ENCODE measurements at places on chromosomes 1 and 21.

GRCh38 chr1:178344513-178345091, 152.2 kb downstream of the CLEC20A start:
- DNase-seq, result peak; percentile 71

- DNase-seq, result no peak
Measured at GRCh38 chr1:38284953-38285352, 238.4 kb upstream of the POU3F1 start.

DNA sequence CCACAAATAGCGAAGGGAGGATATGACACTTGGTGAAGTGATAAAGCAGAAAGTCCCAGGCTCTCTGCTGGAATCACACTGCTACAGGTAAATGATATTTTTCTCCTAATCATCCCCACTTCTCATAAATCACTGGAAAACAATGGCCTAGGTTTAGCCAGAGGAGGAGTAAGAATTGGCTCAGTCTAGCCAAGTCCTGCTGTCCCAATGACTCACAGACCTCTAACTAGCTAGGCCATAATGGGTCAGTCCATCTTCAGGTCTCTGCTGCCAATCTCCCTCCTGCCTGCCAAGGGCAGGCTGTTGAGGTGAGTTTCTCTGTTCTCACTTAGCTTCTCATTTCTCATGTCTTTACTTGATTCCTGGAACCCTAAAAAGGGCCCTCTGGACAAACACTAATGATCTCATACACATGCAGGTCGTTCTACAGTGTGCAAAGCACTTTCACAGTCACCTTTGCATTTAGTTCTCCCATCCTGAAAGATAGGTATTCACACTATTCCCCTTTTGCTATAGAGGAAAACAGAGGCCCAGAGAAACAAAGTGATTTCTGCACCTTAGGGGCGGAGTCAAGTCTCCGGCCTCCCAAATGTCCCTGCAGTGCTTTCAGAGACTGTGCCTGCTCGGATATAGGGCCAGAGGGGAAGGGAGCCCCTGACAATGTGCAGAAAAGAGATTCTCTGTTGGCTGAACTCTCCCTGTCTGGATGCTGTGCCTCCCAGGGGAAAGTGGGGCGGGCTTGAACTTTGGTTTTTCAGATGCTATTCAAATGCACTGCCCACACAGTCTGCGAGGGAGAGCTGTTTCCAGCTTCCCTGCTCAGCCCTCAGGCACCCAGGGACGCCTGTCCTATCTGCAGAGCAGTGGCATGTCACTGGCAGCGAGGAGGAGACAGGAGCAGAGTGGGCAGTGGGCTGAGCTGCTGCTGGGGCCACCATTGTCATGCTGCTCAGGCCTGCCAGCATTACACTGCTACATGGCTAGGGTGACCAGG, 3.9 kb upstream of the CDK18 start:
- no peak for DNase-seq

DNA sequence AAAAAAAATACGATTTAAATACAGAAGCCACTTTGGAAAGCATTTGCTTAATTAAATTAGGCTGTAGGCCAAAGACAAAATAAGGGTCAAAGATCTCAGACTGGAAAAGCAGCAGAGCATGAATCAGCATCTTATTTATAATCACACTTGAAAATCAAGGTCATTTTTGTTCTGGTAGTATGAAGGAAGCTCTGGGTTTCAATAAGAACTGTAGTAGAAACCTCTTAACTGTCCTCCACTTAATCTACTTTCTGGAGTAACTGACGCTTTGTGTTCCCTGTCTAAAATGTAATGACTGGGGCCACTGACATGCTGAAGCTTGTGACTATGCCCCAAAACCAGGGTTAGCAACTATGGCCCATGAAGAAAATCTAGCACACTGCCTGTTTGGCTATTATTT, 450.7 kb upstream of the ZP4 start:
- DNase-seq, result no peak

GRCh38 chr1:90510143-90510542, 207.0 kb downstream of the BARHL2 start:
- DNase-seq, result no peak

GRCh38 chr1:246659594-246660140, 64.5 kb upstream of the SCCPDH start:
- no peak for DNase-seq

GRCh38 chr1:180269645-180270529, 39.8 kb downstream of the LHX4 start:
- DNase-seq, result no peak

DNA sequence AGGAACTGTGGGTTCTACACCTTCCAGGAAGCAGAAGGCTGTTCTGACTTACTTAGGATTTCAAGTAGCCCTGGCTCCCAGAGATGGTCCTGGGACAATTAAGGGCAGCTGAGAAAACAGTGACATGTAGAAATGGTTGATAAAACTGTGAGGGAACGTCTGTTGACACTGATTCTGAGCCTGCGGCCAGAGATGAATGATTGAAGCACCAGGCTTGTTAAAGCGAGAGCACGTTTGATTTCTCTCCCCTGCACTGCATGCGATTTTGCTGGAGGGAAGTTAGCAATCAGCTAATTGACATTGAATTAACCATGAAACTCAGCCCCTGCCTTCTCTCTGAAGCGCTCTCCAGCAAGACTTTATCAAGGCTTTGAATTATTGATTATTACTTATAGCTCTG, 29.9 kb upstream of the POU3F1 start:
- DNase-seq, result no peak

GRCh38 chr1:194184974-194185373, 998.6 kb upstream of the B3GALT2 start:
- no peak for DNase-seq

- DNase-seq, result no peak
Measured at GRCh38 chr1:155912056-155912536, 947 bp upstream of the RIT1 start.

- DNase-seq, result no peak
Measured at GRCh38 chr1:230441183-230442029, 15.3 kb upstream of the PGBD5 start.

- DNase-seq, result no peak
Measured at GRCh38 chr1:14259191-14259757, 339.2 kb upstream of the KAZN start.

DNA sequence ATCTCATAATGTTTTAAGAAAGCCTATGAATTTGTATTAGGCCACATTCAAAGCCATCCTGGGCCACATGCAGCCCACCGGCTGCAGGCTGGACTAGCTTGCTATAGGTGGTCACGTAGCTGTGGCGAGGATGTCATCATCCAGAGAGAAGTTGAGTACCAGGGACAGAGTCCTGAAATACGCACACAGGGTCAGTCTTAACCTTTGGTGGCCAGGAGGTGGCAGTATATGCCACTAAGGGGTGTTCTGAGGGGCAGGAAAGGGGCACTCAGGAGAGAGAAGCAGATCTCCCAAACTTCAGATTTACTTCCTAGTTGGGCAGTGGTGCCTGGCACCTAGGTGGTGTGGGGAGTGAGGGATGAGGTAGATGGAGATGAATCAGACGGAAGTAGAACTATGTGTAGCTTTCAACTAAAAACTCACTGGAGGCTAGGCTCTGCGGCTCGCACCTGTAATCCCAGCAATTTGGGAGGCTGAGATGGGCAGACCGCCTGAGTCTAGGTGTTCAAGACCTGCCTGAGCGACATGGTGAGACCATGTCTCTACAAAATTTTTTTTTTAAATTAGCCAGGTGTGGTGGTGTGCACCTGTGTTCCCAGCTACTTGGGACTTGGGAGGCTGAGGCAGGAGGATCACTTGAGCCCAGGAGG, 16.3 kb upstream of the CDK18 start:
- peak; percentile 84 for DNase-seq

GRCh38 chr21:16046656-16047330, 317.0 kb downstream of the USP25 start:
- no peak for DNase-seq

GRCh38 chr1:6652986-6653385, 28.3 kb downstream of the THAP3 start:
- DNase-seq, result no peak

DNA sequence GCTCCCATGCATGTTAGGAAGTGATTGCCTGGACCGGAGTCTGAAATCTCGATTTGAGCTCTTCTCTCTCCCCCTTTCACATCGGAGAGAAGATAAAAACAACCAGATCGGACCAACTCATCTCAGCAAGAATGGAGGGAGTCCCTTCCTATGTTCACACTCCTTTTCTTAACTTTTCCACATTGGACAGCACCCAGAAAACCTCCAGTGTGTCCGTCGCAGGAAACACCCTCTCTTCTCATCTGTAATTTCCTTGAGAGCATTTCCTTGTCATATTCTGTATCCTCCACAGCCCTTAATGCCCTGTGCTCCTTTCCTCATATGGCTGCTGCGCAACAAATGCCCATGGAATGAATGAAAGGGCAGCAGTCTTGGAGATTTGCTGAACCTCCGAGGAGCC, 1.5 kb upstream of the TDRD10 start:
- DNase-seq, result no peak

DNA sequence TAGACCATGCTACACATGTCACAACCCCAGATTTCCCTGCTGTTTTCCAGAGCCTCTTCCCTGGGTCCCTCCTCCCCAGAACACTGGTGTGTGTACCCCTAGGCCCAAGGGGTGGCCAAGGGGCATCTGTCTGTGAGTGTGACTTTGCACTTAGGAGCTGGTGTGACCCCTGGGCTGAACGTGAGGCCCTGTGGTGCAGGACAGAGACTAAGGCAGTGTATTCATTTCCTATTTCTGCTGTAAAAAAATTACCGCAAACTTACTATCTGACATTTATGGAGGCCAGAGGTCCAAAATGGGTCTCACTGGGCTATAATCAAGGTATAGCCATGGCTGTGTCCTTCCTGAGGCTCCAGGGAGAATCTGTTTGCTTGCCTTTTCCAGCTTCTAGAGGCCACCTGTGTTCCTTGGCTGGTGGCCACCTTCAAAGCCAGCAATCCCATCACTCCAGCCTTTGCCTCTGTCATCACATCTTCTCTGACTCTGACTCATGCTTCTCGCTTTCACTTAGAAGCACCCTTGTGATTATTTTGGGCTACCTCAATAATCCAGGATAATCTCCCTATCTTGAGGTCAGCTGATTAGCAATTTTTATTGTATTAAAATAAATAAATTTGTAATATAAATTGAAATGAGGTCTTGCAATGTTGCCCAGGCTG, 24.0 kb upstream of the ELOA start:
- DNase-seq, result no peak

DNA sequence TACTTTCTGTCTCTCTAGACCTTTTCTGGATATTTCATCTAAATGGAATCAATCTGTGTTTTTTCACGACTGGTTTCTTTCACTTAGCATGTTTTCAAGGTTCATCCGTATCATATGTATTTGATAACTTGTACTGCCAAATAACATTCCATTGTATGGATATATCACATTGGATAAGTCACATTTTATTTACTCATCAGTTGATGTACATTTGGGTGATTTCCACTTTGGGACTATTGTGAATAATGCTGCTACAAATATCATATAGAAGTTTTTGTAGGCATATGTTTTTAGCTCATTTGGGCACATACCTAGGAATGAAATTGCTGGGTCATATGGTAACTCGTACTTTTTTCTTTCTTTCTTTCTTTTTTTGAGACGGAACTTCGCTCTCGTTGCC, 6.7 kb downstream of the HMGN2 start:
- DNase-seq, result no peak

GRCh38 chr1:205451202-205451601, 4.6 kb downstream of the BLACAT1 start:
- peak; percentile 69 for DNase-seq

DNA sequence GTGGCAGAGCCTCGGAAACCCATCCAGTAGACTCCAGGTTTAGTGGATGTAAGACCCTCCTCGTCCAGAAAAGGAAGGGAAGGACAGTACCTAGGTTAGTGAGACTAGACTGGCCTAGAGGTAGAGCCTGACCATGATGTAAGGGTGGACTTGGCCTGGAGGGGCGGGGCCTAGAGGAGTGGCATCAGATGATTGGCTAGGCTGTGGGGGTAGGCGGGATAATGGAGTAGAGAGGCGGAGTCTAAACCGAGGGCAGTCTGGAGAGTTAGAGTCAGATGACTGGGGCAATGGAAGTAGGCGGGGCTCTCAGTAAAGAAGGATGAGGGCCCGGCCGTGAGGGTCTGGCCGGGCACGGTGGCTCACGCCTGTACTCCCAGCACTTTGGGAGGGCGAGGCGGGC, 70.1 kb downstream of the EPHB2 start:
- DNase-seq, result peak; percentile 84

DNA sequence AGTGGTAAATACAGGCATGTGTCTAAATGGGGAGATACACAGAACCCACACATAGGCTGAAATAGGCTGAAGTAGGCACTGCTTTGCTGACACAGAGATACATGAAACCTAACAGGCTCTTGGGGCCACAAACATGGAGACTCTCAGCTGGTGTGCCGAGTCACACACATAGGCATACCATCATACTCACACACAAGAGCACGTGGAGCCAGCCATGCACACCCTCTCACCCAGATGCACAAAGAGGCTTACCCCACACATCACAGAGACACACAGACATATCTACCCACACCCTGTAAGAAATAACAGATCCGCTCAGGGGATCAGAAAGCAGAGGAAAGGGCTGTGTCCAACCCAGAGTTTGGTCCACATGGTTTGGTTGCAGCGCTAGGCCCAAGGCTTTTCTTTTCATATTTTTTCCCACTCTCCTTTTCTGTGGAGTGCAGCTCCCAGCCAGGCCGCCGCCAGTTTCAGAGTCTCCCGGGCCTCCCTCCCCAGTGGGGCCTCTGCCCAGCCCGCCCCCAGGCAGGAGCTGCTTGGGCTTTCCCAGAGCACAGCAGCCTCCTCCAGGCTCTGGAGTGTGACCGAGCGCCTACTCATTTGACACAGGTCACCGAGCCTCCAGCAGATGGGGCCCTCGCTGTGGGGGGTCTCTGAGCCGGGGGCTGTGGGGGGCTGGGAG, 3.9 kb upstream of the POU3F1 start:
- DNase-seq, result peak; percentile 91

- no peak for DNase-seq
Measured at GRCh38 chr1:98264727-98265126, 343.9 kb upstream of the DPYD start.

DNA sequence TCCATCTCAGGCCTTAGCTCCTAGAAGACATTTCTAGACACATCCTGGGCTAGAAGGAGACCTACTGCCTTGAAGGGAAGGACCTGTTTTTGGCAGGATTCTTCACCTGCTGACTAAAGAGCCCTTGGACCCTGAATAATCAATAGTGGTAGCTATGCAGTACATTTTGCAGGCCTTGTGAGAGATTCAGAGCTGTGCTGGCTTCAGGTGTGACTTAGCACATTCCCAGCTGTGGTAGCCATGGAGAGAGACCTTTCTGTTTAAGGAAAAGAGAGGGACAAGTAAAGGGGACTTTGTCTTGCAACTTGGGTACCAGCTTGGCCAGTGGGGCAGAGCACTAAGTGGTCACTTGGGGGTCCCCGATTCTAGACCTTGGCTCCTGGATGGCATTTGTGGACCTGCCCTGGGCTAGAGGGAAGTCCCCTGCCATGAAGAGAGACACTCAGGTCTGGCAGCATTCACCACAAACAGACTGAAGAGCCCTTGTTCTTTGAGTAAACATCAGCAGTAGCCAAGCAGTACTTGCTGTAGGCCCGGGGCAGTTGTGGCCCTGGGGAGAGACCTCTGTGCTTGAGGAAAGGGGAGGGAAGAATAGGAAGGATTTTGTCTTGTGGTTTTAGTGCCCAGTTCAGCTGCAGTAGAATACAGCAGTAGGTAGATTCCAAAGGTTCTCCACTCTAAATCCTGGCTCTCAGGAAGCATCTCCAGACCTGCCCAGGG, 26.2 kb upstream of the CD1A start:
- no peak for DNase-seq

- no peak for DNase-seq
Measured at GRCh38 chr1:87508247-87508787, 179.6 kb downstream of the LMO4 start.

- DNase-seq, result peak; percentile 93
Measured at GRCh38 chr1:153422450-153423068, 6.2 kb downstream of the S100A7A start.
